Mesothelial cell of epicardium (in vitro differentiated cells): ENCODE measurements at places on chromosomes 5 and 9.

- H3K36me3 ChIP-seq = no peaks in the 10 kb centered on the region
- peaks cover 27% of the 10 kb centered on the region for H3K27me3 ChIP-seq
- no peaks in the 10 kb centered on the region for H3K4me1 ChIP-seq
- DNase-seq = no peak
- no peak overlapping the region for H3K27ac ChIP-seq
Observed at GRCh38 chr9:98330831-98331230, 75.4 kb upstream of the TBC1D2 start.

- no peaks in the 10 kb centered on the region for H3K36me3 ChIP-seq
- peaks cover 21% of the 10 kb centered on the region for H3K27me3 ChIP-seq
- no peak overlapping the region for H3K4me3 ChIP-seq
- no peak for DNase-seq
- H3K4me1 ChIP-seq = no peaks in the 10 kb centered on the region
Observed at GRCh38 chr5:177568326-177568725, 14.0 kb upstream of the FAM193B start.

DNA sequence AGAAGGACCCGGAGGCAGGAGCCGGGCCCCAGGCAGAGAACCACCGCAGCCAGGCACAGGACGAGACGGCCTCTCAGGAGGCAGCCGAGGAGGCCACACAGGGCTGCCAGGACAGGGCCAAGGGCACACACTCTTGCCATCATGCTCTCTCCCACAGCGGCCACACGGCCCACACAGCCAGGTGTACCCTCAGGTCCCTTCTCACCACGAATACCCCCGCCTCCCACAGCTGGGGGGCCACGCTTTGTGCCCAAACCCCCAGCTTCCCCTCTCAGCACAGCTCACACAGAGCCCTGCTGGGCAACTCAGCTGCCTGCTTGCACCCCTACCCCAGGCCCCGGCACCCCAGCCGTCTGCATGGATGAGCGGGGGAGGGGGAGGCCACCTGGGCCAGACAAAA, 5.3 kb downstream of the SSNA1 start:
- no peak for DNase-seq
- no peak overlapping the region for H3K4me3 ChIP-seq
- peaks cover 3% of the 10 kb centered on the region for H3K36me3 ChIP-seq
- H3K27ac ChIP-seq = no peak overlapping the region
- peaks cover 27% of the 10 kb centered on the region for H3K4me1 ChIP-seq

GRCh38 chr9:105928416-105928815, 234.1 kb downstream of the TMEM38B start:
- H3K4me3 ChIP-seq = no peak overlapping the region
- no peak overlapping the region for H3K27ac ChIP-seq
- no peaks in the 10 kb centered on the region for H3K36me3 ChIP-seq

- DNase-seq = no peak
- H3K4me1 ChIP-seq = peaks cover 12% of the 10 kb centered on the region
- H3K36me3 ChIP-seq = no peaks in the 10 kb centered on the region
- H3K27me3 ChIP-seq = no peaks in the 10 kb centered on the region
Observed at GRCh38 chr9:76772686-76773445, 8.6 kb downstream of the PCA3 start.

DNA sequence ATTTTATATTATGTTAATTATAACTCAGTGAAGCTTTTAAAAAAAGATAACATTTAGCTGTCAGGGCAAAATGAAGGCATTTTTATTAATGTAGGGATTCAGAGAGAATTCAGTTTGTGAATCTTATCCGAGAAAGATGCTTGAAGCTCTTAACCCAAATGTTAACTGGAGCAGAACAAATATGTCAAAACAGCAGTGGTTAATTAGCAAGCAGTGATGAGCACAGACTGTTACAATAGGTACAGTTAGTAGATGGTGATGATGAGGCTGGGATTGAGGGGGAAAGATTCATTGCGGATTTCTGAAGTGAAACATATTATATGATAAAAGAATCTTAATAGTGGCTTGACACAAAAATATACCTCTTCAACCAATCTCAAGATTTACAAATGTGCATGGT, 356.7 kb downstream of the DIRAS2 start:
- H3K27ac ChIP-seq = no peak overlapping the region
- no peaks in the 10 kb centered on the region for H3K4me1 ChIP-seq
- no peaks in the 10 kb centered on the region for H3K27me3 ChIP-seq
- H3K4me3 ChIP-seq = no peak overlapping the region
- no peak for DNase-seq

GRCh38 chr5:38347040-38347763, 88.8 kb downstream of the EGFLAM start:
- H3K27ac ChIP-seq = no peak overlapping the region
- H3K36me3 ChIP-seq = no peaks in the 10 kb centered on the region
- DNase-seq = no peak
- H3K27me3 ChIP-seq = peaks cover 11% of the 10 kb centered on the region

GRCh38 chr5:94749042-94749441, 130.6 kb downstream of the SLF1 start:
- no peak overlapping the region for H3K4me3 ChIP-seq
- DNase-seq = no peak
- H3K36me3 ChIP-seq = no peaks in the 10 kb centered on the region
- no peak overlapping the region for H3K27ac ChIP-seq
- H3K27me3 ChIP-seq = no peaks in the 10 kb centered on the region

- no peaks in the 10 kb centered on the region for H3K36me3 ChIP-seq
- H3K27me3 ChIP-seq = no peaks in the 10 kb centered on the region
- H3K27ac ChIP-seq = no peak overlapping the region
- H3K4me1 ChIP-seq = no peaks in the 10 kb centered on the region
- H3K4me3 ChIP-seq = no peak overlapping the region
Observed at GRCh38 chr5:44051591-44051990, 337.6 kb downstream of the FGF10 start.

DNA sequence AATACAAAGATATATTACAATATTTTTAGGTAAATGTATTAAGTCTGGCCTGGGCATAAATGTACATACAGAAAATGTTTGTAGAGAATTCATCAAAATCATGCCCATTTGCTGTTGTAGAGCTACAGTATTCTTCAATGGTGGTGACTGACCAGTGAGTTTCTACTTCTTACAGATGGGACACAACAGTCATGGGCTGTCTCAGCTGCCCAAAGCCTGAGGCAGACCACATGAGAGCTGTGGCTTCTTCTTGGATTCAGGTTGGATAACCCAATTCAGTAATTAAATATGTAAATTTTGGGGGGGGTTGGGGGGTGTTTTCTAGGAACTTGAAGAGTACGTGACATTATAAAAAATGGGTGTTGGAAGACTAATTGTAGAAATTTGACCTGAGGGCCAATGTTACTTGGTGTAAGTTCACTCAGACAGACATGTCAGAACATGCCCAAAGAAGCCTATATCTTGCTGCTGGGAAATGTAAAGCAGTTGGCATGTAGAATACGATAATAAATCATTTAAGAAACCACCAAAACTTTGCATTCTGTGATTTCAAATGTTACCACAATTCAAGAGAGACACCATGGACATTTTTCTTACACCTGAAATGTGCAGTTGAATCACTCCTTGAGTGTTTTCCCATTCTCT, 17.9 kb downstream of the STARD4 start:
- H3K27ac ChIP-seq = peak overlapping the region; percentile 76
- no peak overlapping the region for H3K4me3 ChIP-seq
- H3K36me3 ChIP-seq = peaks cover 14% of the 10 kb centered on the region
- peaks cover 32% of the 10 kb centered on the region for H3K4me1 ChIP-seq
- DNase-seq = no peak

DNA sequence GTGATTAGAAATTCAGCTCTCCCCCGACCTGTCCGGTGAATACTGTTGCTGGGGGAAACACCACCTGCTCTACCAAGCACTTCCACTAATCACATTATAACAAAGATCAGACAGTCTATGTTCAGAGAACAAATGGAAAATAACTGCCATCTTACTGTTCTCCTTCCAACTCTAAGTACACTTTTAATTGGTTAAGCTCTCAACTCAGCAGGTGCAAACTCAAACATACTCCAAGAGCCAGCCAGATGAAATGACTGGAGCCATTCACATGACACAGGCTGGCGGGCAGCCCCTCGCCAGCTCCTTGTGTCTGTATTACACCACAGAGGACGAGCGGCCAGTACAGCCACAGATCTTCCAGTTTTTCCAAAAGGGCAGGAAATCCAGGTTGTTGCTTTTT, 16.1 kb downstream of the LIFR start:
- no peak overlapping the region for H3K4me3 ChIP-seq
- H3K27ac ChIP-seq = no peak overlapping the region
- DNase-seq = no peak
- peaks cover 26% of the 10 kb centered on the region for H3K4me1 ChIP-seq
- H3K36me3 ChIP-seq = no peaks in the 10 kb centered on the region

DNA sequence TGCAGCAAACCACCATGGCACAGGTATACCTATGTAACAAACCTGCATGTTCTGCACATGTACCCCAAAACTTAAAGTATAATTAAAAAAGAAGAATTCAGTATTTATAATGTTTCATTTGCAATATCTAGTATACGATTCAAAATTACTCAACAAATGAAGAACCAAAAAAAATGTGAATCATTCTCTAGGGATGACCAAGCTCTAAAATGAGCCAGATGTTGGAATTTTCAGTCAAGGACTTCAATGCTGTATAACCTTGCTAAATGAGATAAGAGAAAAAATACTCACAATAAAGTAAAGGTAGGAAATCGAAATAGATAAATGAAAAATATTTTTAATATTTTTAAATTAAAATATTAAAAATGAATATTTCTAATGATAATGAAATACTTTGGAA, 108.7 kb upstream of the ADRA1B start:
- no peak for DNase-seq
- peaks cover 3% of the 10 kb centered on the region for H3K36me3 ChIP-seq
- no peaks in the 10 kb centered on the region for H3K27me3 ChIP-seq
- no peak overlapping the region for H3K4me3 ChIP-seq
- peaks cover under 1% of the 10 kb centered on the region for H3K4me1 ChIP-seq

DNA sequence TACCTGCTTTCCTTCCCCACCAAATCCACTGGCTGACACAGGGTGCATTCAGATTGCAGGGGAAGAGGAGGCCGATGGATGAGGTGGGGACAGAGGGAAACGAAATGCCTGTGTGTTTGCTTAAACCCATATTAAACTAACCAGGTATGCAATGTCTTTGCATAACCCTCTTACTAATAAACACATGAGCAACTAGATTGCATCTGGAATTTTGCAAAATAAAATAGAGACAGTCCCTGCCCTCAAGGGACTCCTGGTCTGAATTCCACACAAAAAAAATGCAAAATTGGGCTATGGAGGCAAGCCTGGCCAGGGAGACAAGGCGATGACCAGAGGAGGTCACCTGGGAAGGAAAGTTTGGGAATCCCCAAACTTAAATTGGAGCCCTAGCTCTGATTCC, 202.9 kb downstream of the ACTL7B start:
- H3K36me3 ChIP-seq = no peaks in the 10 kb centered on the region
- H3K4me1 ChIP-seq = no peaks in the 10 kb centered on the region
- DNase-seq = no peak
- no peak overlapping the region for H3K27ac ChIP-seq
- peaks cover 8% of the 10 kb centered on the region for H3K27me3 ChIP-seq
- no peak overlapping the region for H3K4me3 ChIP-seq

DNA sequence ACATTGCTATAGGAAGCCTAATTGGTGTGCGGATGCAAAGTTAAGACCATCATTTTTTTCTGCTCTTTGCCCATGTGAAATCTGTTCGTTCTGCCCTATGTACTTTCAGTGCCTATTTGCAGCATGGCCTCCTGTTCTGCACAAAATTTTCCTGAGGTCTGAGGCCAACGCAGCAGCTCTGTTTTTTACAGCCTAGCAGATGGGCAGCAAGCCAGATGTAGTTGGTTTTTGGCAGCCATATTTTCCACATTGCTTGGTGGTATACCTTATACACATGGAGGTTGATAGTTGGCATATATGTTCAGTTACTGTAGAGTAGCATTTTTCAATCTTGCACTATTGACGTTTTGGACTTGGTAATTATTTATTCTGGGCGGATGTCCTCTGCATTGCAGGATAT, 133.5 kb upstream of the MRPS30 start:
- H3K4me1 ChIP-seq = no peaks in the 10 kb centered on the region
- no peaks in the 10 kb centered on the region for H3K27me3 ChIP-seq
- no peak for DNase-seq
- no peak overlapping the region for H3K4me3 ChIP-seq
- no peak overlapping the region for H3K27ac ChIP-seq

- no peak overlapping the region for H3K27ac ChIP-seq
- no peak for DNase-seq
- H3K27me3 ChIP-seq = no peaks in the 10 kb centered on the region
- no peaks in the 10 kb centered on the region for H3K36me3 ChIP-seq
- peaks cover 11% of the 10 kb centered on the region for H3K4me1 ChIP-seq
Observed at GRCh38 chr5:179191506-179192184, 131.5 kb downstream of the ZNF354C start.

DNA sequence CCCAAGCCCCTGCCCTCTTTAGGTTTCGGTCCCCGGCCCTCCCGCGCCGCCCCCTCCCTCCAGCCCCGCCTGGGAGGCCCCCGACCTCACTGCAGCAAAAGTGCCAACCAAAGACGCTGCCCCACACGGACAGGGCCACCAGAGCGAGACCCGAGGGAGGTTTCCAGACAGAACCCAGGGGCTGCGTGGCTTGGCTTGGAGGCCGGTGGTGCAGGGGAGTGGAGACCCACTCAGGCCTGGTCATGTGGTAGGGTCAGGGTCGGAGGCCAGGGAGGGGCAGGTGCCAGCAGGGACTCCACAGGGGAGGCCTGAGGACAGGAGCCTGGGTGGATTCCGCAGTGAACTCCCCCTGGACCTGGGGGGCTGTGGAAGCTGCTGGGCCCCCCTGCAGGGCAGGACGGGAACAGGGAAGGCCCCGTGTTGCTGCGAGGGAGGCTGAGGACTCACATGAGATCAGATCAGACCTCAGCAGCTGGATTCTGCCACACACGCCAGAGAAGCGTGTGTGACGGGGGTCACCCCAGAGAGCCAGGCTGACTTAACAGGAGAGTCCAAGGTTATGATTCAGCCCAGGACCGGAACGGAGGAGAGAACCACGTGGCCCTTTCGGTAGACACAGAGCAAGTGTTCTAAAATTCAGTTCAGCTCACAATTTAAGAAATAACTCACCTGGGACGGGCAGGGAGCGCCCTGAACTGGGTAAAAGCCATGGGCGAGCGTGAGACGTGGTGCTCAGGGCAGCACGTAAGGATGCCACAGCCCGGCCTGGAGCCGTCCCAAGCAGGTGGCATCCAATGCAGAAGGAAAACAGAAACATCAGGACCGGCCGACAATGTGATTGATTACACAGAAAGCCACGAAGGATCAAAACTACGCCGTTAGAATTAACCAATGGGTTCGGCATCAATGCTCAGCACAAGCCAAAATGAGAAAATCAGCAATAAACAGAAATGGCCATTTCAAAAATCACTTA, 38.9 kb downstream of the EXD3 start:
- no peaks in the 10 kb centered on the region for H3K36me3 ChIP-seq
- H3K27ac ChIP-seq = no peak overlapping the region
- DNase-seq = no peak
- no peak overlapping the region for H3K4me3 ChIP-seq
- no peaks in the 10 kb centered on the region for H3K27me3 ChIP-seq
- no peaks in the 10 kb centered on the region for H3K4me1 ChIP-seq

GRCh38 chr5:104598285-104598684, 1035.7 kb upstream of the NUDT12 start:
- DNase-seq = no peak
- no peaks in the 10 kb centered on the region for H3K4me1 ChIP-seq
- peaks cover 3% of the 10 kb centered on the region for H3K36me3 ChIP-seq
- no peak overlapping the region for H3K4me3 ChIP-seq
